NCI-H345 (cell line): ENCODE measurements at places on chromosomes 7 and 10.

- DNase-seq, result no peak
These were observed 135.8 kb downstream of the TEX36 start for GRCh38 chr10:125547010-125547650.

DNA sequence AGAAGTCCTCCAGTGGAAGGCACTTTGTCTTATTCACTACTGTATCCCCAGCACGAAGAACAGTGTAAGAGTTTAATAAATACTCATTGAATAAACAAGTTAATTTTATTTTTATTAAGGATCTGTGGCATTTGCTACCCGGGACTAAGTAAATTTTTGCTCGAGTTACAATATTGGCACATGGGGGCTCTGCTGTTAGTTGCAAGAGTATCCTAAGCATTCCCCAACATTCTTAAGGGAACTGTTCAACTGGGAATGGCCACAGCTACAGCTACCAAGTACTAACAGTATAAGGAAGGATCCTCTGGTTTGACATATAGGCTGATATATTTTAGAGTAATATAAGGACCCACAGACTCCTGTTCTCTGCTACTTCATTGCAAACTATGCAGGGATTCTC is 8.7 kb upstream of the LRRTM3 start:
- no peak for DNase-seq

DNA sequence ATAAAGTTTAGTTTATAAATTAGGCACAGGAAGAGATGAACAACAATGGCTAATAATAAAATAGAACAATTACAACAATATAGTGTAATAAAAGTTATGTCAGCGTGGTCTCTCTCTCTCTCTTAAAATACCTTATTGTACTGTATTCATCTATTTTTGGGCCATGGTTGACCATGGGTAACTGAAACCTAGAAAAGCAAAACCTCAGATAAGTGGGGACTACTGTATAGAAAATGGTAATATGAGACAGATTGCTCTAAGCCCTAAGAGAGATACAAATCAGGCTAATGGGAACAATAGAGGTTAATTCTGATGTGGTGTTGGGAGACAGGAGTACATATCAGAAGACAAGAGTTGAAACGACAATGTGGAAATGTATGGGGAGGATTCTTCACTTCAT is 86.2 kb downstream of the ZNF365 start:
- DNase-seq, result no peak

DNA sequence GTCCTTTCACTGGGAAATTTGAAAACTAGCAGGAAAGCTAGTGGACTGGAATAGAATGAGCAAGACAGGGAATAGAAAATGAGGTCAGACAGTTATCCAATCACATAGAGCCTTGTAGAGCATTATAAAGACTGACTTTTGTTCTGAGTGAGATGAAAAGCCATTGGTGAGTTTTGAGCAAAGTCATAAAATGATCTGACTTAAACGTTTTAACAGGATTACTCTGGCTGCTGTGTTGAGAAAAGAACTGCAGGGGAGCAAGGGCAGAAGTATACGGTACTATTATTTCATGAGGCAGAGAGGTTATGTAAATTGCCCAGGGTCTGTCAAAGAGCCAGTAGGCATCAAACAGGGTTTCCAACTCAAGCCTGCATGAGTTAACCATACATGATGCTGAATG is 393.4 kb downstream of the TFEC start:
- no peak for DNase-seq

DNA sequence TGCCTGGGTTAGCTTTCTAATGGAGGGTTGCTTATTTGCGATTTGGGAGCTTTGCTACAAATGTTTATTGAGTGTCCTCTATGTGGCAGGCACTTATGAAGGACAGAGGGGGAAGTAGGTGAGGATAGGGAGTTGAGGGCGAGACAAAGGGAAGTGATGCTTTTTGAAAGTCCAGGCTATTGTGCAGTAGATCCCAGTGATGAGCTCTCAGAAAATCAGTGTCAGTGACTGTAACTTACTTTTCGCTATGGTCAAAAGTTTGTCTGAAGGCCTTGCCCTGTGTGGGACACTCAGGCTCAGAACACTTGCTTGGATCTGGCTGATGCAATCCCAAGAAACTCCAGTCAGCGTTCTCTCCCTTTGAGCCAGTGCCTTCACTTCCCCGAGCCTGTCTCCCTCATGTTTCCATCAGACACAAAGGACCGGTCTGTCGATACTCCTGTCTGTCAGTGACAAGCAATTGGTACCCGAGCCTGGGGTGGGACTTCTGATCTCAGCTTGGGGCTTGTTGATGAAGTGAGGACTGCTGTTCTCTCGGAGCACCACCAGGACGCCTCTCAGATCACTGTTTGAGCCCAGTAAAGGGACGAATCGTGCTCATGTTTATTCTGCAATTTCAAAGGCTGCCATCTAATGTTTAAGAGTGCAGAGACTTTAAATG is 63.1 kb upstream of the SORCS3 start:
- no peak for DNase-seq

DNA sequence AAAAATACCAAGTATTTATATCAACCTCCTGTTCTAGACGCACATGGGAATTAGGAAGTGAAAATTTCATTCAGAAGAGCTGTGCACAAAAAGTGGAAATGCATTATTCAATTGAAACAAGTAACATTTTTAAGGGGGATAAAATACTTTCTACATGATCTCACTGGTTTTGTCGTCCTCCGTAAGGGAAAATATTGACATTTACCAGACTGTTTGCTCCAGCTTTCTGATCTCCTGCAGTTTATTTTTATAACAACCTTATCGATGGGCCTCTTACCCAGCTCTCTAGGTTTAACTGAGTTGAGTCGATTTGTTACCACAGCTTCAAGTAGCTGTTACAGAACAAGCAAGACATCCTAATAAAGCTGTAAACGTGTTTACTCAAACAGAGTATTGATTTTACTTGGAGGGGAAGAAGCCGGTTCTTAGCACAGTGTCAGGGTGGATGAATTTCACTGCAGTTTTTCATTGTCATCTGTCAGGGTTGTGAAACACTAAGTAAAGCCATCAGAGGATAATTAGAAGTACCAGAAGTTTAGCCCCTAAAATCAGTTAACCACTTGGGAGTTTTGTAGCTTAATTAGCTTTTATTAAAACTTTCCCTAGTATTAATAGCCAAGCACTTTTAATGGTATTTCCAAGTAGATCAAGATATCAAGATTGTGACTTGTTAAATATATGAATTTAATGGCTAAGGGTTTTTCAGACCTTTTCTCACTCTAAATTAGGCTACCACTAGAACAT is 142.6 kb upstream of the KAT6B start:
- peak; percentile 71 for DNase-seq

DNA sequence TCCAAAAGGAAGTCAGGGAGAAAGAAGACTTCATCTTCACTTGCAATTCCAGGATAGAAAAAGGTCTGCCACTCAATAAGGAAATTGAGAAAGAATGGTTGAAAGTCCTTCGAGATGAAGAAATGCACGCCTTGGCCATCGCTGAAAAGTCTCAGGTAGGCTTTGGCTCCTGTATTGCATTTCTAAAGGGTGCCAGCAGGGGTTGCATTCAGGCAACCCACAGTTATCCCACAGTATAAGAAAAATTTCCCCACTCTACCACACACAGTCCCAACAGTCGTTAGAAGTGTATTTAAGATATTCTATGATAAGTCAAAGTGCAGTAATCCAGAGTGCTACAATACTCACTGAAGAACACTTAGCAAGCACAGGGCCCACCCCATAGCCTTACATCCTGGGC is 93.4 kb upstream of the FGL2 start:
- DNase-seq, result no peak

DNA sequence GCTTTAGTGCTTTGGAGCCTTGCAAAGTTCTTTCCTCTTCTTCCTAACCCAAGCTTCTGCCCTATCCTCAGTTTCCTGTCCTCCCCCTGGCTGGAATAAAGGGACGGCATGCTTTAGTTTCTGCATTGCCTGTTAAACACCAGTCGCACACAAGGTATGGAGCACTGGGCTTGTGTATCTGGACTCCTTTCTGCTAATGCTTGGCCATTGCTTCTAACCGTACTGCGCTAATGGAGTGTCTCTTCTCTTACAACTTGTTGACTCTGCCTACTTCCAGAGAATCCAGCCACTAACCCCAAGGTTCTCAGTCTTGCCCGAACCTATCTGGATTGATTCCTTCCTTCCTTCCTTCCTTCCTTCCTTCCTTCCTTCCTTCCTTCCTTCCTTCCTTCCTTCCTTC is 120.6 kb downstream of the REEP3 start:
- DNase-seq, result no peak

DNA sequence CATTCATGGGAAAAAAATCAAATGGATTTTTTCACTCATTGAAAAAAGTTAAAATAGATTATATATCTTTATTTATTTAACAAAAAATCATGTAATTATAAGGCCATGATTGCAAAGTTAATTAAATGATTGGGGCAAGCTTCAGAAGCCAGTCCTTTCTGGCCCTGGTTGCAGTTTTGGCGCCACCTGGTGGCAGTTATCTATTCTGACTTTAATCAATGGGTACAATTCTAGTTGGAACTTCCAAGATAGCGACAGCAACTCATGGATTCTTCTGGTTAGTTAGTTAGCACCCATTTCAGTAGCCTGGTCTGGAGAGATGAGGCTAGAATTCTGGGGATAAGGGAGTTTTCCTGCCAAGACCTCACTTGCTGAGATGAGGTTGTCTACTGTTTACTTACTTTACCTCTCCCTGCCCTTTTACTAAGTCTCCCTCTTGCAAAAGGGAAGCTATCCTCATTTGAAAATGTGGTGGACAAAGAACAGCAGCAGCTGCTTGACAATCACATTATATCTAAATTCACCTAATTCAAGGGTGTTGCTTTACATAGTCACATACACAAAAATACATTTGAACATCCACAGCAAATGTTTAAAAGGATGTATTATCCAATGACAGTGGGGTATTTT is 42.3 kb downstream of the NOC3L start:
- peak; percentile 49 for DNase-seq
